ENCODE measurements at places on chromosomes 7 and 10.

GRCh38 chr10:25206693-25207414, 32.1 kb downstream of the GPR158 start:
- no peak for DNase-seq

DNA sequence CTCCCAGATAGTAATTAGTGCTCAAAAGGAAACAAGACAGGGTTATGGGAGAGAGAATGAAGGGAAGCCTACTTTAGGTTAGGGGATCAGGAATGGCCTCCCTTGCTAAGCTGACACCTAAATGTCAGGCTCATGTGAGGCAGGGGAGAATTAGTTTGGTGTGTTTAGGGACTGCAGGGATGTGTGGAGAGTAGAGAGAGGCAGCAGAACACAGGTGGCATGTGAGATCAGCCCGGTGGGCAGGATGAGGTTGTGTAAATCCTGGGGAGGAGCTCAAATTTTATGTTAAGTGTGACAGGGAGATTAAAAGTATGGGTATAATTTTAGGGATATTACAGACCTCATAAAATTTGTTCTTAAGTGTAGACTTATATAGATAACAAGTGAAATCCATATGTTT, 56.2 kb upstream of the ZNF438 start:
- DNase-seq, result no peak

- no peak for DNase-seq
These were observed 15.5 kb downstream of the AMPH start for GRCh38 chr7:38615665-38616064.

- no peak for DNase-seq
These were observed 531.7 kb downstream of the PTPRN2 start for GRCh38 chr7:158055726-158056510.

DNA sequence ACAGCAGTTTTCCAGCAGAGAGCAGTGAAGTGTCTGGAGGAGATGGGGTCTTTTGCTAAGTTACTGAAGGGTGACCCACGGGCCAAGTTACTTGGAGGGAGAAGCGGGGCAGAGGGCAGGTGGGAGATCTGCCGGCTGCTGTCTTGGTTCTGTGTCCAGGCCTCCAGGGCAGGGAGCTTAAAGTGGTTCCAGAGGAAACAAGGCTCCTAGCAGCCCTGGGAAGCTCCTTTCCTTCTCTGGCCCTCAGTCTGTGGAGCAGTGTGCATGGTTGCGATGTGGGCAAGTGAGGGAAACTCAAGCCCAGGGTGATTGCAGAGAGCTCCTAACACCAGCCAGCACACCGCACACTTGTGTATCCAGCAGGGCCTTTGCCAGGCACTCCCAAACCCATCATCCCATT, 6.3 kb downstream of the GHRHR start:
- no peak for DNase-seq

GRCh38 chr7:133723044-133723443, 404.1 kb upstream of the LRGUK start:
- DNase-seq, result no peak
